Cerebellum (tissue), 4 donors: ENCODE measurements at places on chromosomes 11 and 22. TPM values are rescaled to one million over a fixed set of nuclear protein-coding genes. Genes with fewer than 3 reads are reported as not detected.

The OR8G1 gene
- total RNA-seq: not detected

DNA sequence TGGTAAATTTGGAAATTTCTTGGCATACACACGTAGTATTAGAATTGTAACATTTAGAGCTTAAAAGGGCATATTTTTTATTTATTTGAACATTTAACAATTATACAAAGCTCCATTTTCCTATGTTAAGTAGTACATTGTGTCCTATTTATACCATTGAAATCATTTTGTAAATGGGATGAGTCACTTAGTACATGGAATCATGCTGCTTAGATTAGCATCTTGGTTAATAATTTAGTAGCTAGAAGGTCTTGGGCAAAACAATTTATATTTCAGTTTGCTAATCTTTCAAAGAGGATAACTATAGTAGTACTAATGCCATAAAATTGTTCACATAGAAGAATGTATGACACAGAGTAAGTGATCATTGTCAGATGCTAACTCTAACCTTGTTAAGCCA is 450.1 kb upstream of the LUZP2 start:
- no peak for DNase-seq

DNA sequence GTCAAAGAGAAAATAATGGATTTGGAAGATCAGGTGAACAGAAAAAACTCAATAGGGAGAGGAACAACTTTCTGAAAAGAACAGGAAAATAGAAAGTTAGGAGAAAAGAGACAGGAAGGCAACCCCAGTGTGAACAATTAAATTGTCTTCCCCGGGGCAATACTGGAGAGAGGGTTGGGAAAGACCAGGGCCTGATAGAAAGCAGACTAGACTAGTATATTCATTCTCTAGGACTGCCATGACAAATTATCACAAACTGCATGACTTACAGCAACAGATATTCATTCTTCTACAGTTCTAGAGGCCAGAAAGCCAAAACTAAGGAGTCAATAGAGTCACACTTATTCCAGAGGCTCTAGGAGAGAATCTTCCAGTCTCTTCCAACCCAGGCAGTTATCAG is 482.8 kb downstream of the SOX6 start:
- no peak for DNase-seq

The OR51B5 gene
- 1.6 TPM for total RNA-seq

GRCh38 chr11:250740-251299 is 14.0 kb downstream of the PSMD13 start:
- no peak for DNase-seq

DNA sequence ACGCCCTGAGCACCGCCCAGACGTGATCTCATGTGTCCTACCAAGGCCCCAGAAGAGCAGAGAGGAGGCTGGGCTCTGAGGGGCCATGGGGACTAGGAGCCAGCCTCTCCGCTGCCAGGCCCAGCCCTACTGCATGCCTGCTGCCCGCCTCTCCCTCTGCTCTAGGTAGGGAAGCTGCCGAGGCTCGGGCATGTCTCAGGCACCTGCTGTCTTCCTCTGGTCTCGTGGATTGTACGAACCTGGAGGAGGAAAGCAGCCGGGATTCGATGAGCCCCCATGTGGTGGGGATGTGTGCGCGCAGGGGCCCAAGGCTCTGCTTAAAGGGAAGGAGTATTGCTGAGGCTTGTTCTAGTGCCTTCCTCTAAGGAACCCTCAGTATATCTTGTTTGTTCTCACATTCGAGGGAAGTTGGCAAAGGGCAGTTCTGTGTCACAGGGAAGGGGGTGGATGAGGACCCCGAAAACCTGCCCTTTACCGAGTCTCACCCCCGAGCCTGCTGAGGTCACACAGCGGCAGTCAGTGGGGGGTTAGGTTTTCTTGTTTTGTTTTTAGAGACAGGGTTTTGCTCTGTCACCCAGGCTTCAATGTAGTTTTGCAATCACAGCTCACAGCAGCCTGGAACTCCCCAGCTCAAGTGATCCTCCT is 21.2 kb downstream of the DAGLA start:
- no peak for DNase-seq

DNA sequence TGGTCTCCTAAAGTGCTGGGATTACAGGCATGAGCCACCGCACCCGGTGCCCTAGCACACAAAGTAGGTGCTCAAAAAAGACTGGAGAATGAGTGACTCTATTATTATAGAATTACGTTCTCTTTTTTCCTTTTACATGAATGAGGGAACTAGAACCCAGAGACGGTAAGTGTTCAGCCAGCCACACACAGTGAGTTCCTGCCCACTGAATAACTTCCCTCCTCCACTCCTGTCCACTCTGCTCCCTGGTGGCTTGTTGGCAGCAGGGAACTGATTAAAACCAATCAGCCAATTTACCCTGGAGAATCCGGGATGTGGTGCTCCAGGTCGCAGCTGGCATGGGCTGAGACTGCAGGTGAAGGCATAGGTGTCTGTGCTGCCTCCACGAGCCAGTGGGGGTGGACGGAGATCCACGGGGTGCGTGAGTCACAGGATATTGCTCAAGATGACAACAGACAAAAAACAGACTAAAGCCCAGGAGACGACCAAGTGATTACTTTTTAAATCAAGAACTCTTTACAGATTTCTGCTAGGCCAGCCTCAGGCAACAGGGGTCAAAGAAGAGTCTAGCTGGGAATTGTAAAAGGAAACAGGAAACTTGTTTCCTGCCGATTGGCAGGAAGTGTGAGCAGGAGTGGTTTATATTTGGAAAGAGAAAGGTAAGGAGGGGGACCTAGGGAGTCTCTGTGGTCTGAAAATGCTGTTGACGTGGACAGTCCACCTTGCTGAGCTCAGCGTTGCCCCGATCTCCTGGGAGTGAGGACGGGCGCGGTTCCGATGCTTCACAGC is 95.2 kb upstream of the TP53I11 start:
- no peak for DNase-seq
